ENCODE measurements at places on chromosomes 3 and 15.

GRCh38 chr3:190968616-190969015 lies 106.1 kb upstream of the GMNC start:
- DNase-seq, result no peak

GRCh38 chr3:15205934-15206661 lies at the start of gene CAPN7:
CAPN7 (plus strand) TSS chr3:15206246; CDS start chr3:15206496, 250 bp downstream.
- DNase-seq, result peak; percentile 83

DNA sequence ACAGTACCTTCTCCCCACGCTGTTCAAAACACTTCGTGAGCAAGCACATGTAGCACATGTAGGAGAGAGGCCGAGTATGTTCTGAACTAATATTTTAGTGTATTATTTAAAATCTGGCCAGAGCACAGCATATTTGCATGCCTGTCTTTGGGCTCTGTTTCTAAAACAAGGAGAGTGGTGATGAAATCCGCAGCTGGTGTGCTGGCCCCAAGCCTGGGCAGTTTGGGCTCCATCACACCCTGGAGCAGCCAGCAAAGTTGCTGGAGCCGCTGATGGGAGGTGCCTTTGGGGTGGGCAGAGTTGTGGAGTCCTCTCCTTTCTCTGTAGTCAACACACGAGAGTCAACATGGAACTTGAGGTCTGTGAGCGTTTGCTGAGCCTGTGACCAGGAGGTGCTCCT lies 116.6 kb downstream of the SLCO3A1 start:
- DNase-seq, result peak; percentile 39

- DNase-seq, result no peak
These were observed 40.5 kb downstream of the AQP9 start for GRCh38 chr15:58178668-58179067.

GRCh38 chr3:57927916-57928315 lies 80.3 kb upstream of the FLNB start:
- no peak for DNase-seq

DNA sequence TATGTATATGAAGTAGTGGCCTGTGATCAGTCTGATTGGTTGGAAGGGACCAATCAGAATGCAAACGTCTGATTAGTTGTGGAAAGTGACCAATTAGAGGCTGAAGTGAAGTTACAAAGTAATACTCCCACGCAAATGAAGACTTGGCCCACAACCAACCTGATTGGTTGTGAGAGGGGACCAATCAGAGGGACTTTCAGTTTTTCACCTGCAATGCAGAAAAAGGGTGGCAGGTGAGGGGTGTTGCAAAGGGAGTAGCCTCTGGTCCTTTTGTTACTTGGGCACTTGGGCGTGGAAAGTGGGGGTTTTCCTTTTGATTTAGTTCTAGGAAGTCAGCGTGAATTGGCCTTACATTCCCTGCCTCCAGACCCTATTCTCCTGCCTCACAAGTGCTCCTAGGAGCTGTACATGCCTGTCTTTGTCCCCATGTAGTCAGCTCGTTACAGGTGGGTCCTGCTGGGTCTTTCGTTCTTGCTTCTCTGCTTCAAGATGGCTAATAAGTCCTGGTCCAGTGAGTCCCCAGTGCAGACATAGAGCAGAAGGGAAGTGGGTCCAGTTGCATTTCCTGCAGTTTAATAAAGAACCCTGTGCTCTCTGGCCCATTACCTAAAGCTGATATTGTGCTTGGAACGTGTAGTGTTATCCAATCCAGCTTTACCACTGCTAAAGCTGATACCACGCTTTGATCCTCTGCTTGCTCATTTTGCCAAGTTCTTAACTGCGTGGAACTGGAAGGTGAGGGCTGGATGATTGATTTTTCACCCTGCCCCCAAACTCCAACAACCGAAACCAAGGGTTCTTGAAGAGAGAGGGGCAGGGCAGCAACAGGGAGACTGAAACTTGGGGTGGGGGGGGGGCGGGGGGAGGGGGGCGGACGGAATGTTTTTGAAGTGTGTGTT lies 46.0 kb upstream of the CD47 start:
- DNase-seq, result no peak

DNA sequence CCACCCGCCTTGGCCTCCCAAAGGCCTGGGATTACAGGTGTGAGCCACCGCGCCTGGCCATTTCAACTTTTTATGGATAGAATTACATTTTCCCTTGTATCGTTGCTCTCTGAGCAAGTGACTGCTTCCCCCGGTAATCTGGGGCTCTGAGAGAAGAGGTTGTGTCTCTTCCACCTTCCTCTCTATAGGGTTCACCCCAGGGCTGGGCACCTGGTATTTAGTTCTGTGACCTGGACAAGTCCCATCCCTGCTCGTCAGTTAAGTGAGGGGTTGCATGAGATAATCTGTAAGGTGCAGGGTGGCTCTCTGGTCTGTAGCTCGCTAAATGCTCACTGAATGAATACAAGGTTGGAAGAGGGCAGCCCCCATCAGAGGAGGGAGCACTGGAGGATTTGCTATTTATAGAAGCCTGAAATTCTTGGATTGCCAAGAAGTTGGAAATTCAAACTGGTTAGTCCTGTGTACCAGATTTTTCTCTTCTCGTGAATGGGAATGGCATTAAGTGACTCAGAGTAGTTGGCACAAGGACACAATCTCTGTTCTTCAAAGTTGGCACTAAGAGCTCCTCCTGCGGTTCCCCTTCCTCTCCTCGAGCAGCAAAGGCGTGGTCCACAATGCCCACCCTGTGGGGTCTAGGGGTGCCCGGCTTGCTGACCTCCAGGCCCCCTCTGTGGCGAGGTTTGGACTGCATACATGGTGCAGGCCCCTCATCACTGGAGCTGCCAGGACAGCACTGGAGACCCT lies 68.1 kb upstream of the DLG1 start:
- no peak for DNase-seq
